ENCODE measurements at places on chromosomes 1 and 21.

- no peak for DNase-seq
These were observed 120.6 kb upstream of the ARHGEF16 start for GRCh38 chr1:3333903-3334302.

DNA sequence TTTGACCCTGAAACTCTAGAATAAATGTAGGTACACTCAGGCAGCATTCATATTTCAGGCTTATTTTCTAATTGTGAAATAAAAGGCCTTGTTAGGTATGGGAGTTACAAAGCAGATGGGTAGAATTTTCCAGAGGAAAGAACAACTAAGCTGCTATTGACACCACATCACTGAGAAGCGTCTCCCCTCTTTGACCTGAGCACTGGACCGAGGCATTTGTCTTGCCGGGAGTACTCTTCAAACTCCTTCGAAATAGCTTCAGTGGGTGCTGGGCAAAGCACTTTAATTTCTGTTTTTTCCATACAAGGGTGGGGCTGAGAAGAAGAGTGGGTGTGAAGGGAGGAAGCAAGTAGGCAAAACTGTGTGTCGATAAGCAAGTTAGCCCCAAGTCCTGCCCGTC lies 36.4 kb downstream of the ABCA4 start:
- no peak for DNase-seq

DNA sequence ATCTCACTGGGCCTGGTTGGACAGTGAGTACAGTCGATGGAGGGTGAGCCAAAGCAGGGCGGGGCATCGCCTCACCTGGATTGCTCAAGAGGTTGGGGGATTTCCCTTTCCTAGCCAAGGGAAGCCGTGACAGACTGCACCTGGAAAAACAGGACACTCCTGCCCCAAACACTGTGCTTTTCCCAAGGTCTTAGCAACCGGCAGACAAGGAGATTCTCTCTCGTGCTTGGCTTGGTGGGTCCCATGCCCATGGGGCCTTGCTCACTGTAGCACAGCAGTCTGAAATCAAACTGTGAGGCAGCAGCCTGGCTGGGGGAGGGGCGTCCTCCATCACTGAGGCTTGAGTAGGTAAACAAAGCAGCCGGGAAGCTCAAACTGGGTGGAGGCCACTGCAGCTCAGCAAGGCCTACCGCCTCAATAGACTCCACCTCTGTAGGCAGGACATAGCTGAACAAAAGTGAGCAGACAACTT lies 11.3 kb downstream of the C1orf105 start:
- no peak for DNase-seq

- DNase-seq = no peak
These were observed 145.8 kb upstream of the SYT6 start for GRCh38 chr1:114299331-114299975.

DNA sequence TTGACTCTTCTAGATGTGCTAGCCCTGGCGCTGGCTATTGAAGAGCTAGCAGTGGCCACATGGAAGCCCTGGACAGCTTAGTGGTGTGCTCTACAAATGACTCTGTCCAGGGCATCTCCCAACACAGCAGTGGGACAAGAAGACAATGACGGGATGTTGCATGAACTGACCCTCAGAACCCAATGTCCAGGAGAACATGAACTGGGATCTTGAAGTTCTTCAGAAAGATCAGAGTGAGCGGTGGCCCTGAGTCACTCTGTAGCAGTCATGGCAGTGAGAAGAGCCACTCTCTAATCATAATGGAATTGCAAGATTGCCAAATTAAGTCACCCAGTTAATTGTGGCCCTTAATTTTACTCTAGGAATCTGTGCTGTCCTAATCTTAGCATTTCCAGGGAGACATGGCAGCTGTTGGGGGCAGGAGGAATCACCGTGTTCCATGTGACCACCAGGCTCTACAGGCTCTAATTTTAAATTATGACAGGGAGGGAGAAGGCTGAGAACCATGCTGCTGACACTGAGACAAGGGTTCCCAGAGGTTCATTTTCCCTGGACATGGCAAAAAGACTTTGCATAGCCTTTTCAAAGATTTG lies 10.2 kb upstream of the OBSCN start:
- no peak for DNase-seq

- DNase-seq = peak; percentile 33
These were observed 76.5 kb downstream of the DHRS3 start for GRCh38 chr1:12541274-12542137.
